ENCODE measurements at places on chromosomes 6 and 20.

DNA sequence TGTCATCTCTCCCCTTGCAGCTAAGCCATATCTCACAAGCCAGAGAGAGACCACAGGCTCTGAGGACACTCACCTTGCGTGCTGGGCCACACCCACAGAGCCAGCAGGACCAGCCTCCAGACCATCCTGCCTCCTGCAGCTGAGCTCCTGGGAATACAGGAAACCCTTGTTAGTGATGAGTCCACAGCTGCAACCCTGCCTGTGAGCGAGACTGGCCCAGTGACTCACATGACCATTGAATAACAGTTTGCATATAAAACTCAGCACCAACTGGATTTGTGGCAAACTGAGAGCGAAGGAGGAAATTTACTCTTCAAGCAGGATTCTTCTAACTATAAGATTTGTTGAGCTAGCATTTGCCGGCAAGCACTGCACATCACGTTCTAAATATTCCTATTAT lies 3.0 kb downstream of the THBS2 start:
- no peak for DNase-seq

GRCh38 chr20:33857722-33858563 lies 46.8 kb downstream of the CHMP4B start:
- DNase-seq: no peak

- no peak for DNase-seq
Measured at GRCh38 chr6:153302133-153302532, 171.1 kb upstream of the RGS17 start.

DNA sequence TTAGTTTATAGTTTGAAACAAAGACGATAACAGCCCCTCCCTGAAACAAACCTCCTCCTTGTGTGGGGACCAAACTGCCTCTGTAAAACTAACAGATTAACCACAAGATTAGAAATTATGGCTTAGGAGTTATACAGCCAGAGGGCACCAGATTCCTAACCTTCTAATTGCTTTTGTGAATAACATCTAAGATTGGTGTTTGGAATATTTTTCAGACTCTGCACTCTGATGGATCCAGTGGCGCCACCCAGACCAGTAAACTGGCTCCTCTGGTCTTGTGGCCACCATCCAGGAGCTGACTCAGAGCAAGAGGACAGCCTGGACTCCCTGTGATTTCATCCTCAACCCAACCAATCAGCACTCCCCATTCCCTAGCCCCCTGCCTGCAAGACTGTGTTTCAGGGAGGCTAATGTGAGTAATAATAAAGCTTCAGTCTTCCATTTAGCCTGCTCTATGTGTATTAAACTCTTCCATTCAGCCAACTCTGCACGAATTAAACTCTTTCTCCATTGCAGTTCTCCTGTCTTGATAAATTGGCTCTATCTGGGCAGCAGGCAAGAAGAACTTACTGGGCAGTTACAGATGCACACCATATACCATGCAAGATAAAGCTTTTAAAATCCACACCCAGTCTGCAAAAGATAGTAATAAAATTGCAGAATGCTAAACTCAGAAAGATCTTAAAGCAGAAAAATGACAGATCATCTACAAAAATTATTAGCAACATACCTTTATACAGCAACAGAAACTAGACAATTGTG lies 58.5 kb upstream of the SLC22A16 start:
- no peak for DNase-seq

DNA sequence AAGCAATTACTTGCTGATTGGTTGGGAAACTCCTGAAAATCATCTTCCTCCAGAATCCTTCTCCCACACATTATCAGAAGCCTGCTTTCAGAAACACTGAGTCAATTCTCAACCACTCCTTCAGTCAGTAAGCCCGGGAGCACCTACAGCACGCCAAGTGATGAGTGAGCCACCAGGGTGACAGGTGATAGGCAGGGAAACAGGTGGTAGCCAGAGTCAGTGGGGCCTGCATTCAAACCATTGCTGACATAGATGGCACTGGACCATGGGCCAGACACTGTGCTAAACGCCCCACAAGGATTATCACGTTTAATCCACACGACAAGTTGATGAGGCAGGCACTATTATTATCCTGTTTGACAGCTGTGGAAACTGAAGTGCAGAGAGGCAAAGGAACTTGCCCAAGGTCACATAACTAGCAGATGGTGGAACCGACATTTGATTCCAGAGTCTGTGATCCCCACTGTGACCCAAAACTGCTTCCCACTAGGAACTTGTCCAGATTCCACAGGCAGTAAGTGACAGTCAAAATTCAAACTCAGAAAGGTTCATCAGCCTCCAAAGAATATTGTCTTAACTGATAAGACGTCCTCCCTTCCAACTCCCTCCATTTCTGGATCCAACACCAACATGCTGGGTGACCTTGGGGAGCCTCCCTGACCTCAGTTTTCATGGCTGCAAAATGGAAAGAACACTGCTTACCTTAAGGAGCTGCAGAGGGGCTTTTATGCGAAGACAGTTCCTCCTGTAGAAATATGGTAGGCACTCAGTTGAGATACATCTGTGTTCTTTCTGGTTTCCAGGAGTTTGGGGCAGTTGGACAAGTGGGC lies 23.9 kb upstream of the TOP1 start:
- DNase-seq: no peak

GRCh38 chr6:87699576-87699975 lies 2.5 kb downstream of the AKIRIN2 start:
- no peak for DNase-seq

GRCh38 chr6:75154973-75155372 lies 50.9 kb downstream of the COL12A1 start:
- no peak for DNase-seq

- no peak for DNase-seq
Measured at GRCh38 chr6:157513004-157513603, 132.1 kb downstream of the ZDHHC14 start.
